ENCODE measurements at places on chromosomes 6 and 20.

DNA sequence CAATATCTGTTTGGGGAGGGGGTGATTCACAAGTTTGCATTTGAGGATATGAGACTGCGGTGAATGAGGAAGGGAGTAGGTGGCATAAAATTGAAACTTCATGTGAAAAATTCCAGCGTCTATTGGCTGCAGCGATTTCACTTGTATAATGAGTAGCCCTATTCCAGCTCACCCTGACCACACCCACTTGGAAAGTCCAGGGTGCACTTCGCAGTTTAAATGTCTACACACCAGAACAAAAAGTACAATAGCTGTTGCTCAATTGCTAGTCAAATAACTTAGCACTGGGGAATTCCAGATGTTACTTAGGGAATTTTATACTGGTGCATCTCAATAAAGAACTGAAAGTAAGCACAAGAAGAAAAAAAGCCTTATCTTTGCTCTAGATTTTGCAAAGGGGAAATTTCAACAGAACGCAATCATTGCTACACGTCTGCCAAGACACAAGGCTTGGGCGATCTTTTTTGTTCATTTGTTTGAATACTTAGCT lies 6.3 kb downstream of the TNFAIP3 start:
- no peaks in the 10 kb centered on the region for H3K27me3 ChIP-seq
- H3K27ac ChIP-seq, result peak overlapping the region; percentile 93
- peak; percentile 92 for DNase-seq
- H3K4me1 ChIP-seq, result peaks cover 46% of the 10 kb centered on the region
- peaks cover 100% of the 10 kb centered on the region for H3K36me3 ChIP-seq

DNA sequence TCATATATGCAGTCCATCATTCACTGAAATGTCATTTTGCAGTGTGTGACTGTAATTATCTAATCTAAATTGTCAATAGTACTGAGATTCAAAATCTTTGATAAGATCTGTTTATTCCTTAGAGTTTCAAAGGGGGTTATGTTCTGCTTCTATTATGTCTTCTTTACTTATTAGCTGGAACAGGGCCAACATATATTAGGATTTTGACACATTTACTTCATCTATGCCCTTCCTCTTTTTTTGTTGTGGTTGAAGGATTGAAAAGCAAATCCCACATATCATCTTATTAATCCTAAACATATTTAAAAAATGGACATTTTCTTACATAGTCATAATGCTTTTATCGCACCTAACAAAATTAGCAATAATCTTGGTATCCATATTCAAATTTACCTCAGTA lies 30.3 kb upstream of the MAS1 start:
- H3K4me1 ChIP-seq, result peaks cover 16% of the 10 kb centered on the region
- DNase-seq, result no peak
- no peak overlapping the region for H3K27ac ChIP-seq

DNA sequence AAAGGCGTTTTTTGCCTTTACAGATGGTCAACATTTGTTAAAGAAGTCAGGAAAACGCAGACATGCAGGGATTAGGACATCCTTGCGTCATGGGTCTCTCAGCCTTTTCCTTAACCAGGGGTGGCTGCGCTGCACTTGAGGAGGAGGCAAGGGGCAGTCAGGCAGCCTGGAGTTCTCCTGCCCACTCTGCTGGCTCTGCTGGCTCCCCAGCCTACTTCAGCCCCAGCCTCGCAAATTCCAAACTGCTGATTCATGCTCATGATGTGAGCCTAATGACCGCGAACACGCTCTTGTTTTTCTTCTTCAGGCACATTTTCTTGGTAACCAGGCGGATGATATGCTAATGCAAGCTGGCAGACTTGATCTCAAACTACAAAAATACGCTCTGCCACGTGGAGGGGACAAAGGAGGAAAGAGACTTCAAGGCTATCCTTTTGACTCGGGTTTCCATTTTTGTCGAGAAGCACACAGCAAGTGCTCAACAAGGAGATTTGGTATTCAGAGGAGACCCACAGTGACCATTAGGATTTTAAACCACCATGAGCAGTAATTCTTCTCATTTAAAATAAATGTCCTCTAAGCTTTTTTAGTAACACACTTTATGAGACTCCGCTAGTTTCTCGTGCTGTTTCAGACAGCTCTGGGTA lies 290.3 kb upstream of the STXBP5 start:
- no peak overlapping the region for H3K4me3 ChIP-seq
- H3K4me1 ChIP-seq, result peaks cover 11% of the 10 kb centered on the region
- H3K27me3 ChIP-seq, result peaks cover 7% of the 10 kb centered on the region
- DNase-seq, result peak; percentile 43
- no peak overlapping the region for H3K27ac ChIP-seq
- no peaks in the 10 kb centered on the region for H3K36me3 ChIP-seq

GRCh38 chr20:49914310-49915117 lies 815 bp downstream of the SPATA2 start:
- peaks cover 31% of the 10 kb centered on the region for H3K4me1 ChIP-seq
- peak; percentile 27 for DNase-seq
- H3K36me3 ChIP-seq, result no peaks in the 10 kb centered on the region

GRCh38 chr20:32067234-32067821 lies 15.3 kb downstream of the HCK start:
- DNase-seq, result no peak
- peaks cover 5% of the 10 kb centered on the region for H3K27me3 ChIP-seq
- H3K4me1 ChIP-seq, result no peaks in the 10 kb centered on the region
- no peaks in the 10 kb centered on the region for H3K36me3 ChIP-seq
- H3K27ac ChIP-seq, result no peak overlapping the region

GRCh38 chr6:140874066-140874465 lies 1258.7 kb upstream of the GJE1 start:
- no peak overlapping the region for H3K27ac ChIP-seq
- H3K4me1 ChIP-seq, result no peaks in the 10 kb centered on the region
- H3K27me3 ChIP-seq, result no peaks in the 10 kb centered on the region
- no peak for DNase-seq
- no peaks in the 10 kb centered on the region for H3K36me3 ChIP-seq

DNA sequence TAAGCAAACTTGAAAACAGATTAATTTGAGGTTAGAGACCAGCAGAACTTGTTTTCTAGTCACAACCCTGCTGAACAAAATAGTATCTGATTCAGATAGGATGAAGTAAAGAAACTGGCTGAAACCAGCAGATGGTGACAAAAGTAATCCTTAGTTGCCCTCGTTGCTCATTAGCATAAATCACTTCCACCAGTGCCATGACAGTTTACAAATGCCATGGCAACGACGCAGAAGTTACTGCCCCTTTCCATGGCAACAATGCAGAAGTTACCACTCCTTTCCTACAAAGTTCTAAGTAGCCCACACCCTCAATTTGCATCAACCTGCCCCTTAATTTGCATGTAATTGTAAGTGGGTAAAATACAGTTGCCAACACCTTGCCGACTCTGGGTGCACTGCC lies 23.7 kb downstream of the SNRPB start:
- no peak overlapping the region for H3K27ac ChIP-seq
- H3K4me3 ChIP-seq, result no peak overlapping the region
- no peak for DNase-seq
- H3K36me3 ChIP-seq, result peaks cover 3% of the 10 kb centered on the region
- no peaks in the 10 kb centered on the region for H3K27me3 ChIP-seq

- H3K4me1 ChIP-seq, result no peaks in the 10 kb centered on the region
- H3K27me3 ChIP-seq, result no peaks in the 10 kb centered on the region
- no peaks in the 10 kb centered on the region for H3K36me3 ChIP-seq
- H3K4me3 ChIP-seq, result no peak overlapping the region
- H3K27ac ChIP-seq, result no peak overlapping the region
These were observed 1086.2 kb downstream of the KIF16B start for GRCh38 chr20:15487030-15487429.

- H3K4me3 ChIP-seq, result no peak overlapping the region
- H3K4me1 ChIP-seq, result no peaks in the 10 kb centered on the region
- no peaks in the 10 kb centered on the region for H3K36me3 ChIP-seq
- H3K27ac ChIP-seq, result no peak overlapping the region
- DNase-seq, result no peak
These were observed 43.7 kb upstream of the GABRR1 start for GRCh38 chr6:89260832-89261231.

Data from activated CD4-positive, alpha-beta memory T cell treated with anti-CD3 and anti-CD28 coated beads for 36 hours (primary cell).